ENCODE measurements at places on chromosomes 3 and 15. TPM values are rescaled to one million over a fixed set of nuclear protein-coding genes. Genes with fewer than 3 reads are reported as not detected.

GRCh38 chr3:108486338-108486737, 24.1 kb downstream of the MYH15 start:
- H3K4me1 ChIP-seq: peaks cover 3% of the 10 kb centered on the region
- DNase-seq: no peak
- no peaks in the 10 kb centered on the region for H3K27me3 ChIP-seq
- H3K36me3 ChIP-seq: no peaks in the 10 kb centered on the region
- no peak overlapping the region for H3K27ac ChIP-seq
- H3K4me3 ChIP-seq: no peak overlapping the region

GRCh38 chr3:43726521-43726920, 35.8 kb downstream of the ABHD5 start:
- H3K27me3 ChIP-seq: no peaks in the 10 kb centered on the region
- no peak overlapping the region for H3K27ac ChIP-seq
- no peak for DNase-seq
- no peak overlapping the region for H3K4me3 ChIP-seq
- peaks cover 5% of the 10 kb centered on the region for H3K36me3 ChIP-seq
- peaks cover 6% of the 10 kb centered on the region for H3K4me1 ChIP-seq

- DNase-seq: no peak
- H3K27ac ChIP-seq: no peak overlapping the region
- no peaks in the 10 kb centered on the region for H3K36me3 ChIP-seq
Measured at GRCh38 chr3:25683882-25684281, 19.2 kb upstream of the TOP2B start.

Gene LRRC34
- 0.88 TPM for polyA plus RNA-seq

Gene A4GNT
- polyA plus RNA-seq: 0.62 TPM

Gene LSMEM2
- not detected for polyA plus RNA-seq

DNA sequence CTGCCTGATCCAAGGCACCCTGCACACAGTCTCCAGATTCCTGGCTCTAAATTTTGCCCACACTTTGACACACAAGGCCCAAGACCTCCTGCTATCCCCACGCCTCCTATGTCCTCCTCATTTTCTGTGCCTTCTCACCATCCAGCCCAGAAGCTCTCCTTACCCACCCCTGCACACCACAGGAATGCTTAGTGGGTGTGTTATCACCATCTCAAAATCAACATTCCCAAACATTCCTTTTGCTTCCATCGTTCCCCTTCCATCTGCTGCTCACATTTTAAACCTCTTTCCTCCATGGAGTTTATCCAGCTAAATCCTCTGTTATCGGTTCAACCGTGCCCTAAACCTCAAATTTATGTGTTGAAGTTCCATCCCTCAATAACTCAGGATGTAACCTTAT, 43.9 kb downstream of the DGKG start:
- no peak overlapping the region for H3K4me3 ChIP-seq
- H3K4me1 ChIP-seq: no peaks in the 10 kb centered on the region
- no peaks in the 10 kb centered on the region for H3K36me3 ChIP-seq
- no peaks in the 10 kb centered on the region for H3K27me3 ChIP-seq
- no peak overlapping the region for H3K27ac ChIP-seq
- no peak for DNase-seq

All from stomach (tissue), 19 donors.